Ovary (tissue), 10 donors: ENCODE measurements at places on chromosomes 3 and 15. TPM values are rescaled to one million over a fixed set of nuclear protein-coding genes. Genes with fewer than 3 reads are reported as not detected.
A peak's percentile ranks its signal among the peaks of the same experiment; 100 is the strongest.

Gene GOLGA8Q
- 1.2 TPM for polyA plus RNA-seq

Gene PP2D1
- not detected for polyA plus RNA-seq

Gene LDHAL6B
- not detected for polyA plus RNA-seq

- no peaks in the 10 kb centered on the region for H3K27me3 ChIP-seq
- H3K4me1 ChIP-seq: no peaks in the 10 kb centered on the region
- DNase-seq: no peak
- H3K4me3 ChIP-seq: no peak overlapping the region
- H3K36me3 ChIP-seq: no peaks in the 10 kb centered on the region
These were observed 300.4 kb upstream of the STT3B start for GRCh38 chr3:31232055-31233025.

- H3K4me3 ChIP-seq: no peak overlapping the region
- no peaks in the 10 kb centered on the region for H3K27me3 ChIP-seq
- no peak for DNase-seq
- H3K4me1 ChIP-seq: no peaks in the 10 kb centered on the region
These were observed 24.0 kb downstream of the LTF start for GRCh38 chr3:46440531-46441294.

DNA sequence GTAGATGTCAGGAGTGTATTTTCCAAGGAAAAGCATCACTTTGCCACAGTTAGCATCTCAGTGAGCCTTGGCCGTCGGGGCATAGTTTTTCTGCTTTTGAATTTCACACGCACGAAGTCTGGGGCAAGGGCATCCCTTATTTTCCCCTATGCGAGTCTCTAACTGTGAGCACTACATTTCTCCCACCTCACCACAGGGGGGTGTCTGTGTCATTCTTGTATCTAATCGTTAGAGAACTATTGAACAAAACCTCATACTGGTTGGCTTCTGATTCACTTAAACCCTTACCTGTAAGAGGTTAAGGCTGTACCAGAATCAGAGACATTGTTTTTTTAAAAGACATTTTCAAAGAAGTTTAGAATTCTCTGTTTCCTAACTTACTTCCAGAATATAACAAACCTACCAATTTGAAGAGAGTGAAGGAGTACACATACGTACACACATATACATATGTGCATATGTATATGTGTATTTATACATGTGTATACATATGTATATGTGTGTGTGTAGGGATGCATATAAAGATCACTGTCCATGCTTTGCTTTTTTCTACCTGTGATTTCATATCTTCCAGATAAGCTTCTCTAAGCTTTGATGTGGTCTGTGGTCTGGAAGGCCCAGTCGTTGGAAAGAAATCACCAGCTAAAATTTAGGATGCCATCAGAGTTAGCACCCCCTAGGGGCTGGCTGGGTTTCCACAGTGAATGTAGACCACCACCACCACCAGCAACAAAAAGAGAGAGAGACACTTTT, 49.4 kb downstream of the MYZAP start:
- no peaks in the 10 kb centered on the region for H3K27me3 ChIP-seq
- no peak overlapping the region for H3K27ac ChIP-seq
- no peak overlapping the region for H3K4me3 ChIP-seq
- no peak for DNase-seq
- no peaks in the 10 kb centered on the region for H3K36me3 ChIP-seq
- H3K4me1 ChIP-seq: peaks cover 2% of the 10 kb centered on the region

GRCh38 chr3:192570821-192571791, 156.2 kb downstream of the FGF12 start:
- DNase-seq: peak; percentile 44
- no peaks in the 10 kb centered on the region for H3K4me1 ChIP-seq
- H3K36me3 ChIP-seq: no peaks in the 10 kb centered on the region
- H3K27ac ChIP-seq: no peak overlapping the region
- H3K4me3 ChIP-seq: peak overlapping the region; percentile 21

DNA sequence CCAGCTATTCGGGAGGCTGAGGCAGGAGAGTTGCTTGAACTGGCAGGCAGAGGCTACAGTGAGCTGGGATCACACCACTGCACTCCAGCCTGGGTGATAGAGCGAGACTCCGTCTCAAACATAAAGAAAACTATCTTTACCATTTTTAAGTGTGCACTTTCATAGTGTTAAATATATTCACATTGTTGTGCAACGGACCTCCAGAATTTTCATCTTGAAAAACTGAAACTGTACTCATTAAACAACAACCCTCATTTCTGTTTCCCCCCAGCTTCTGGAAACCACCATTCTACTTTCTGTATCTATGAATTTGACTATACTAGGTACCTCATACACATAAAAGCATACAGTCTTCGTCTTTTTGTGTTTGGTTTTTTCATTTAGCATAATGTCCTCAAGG, 375.1 kb downstream of the SHQ1 start:
- H3K27ac ChIP-seq: no peak overlapping the region
- no peak overlapping the region for H3K4me3 ChIP-seq
- no peaks in the 10 kb centered on the region for H3K27me3 ChIP-seq
- no peaks in the 10 kb centered on the region for H3K36me3 ChIP-seq
- no peak for DNase-seq

GRCh38 chr3:42822828-42823227, 13.6 kb downstream of the ACKR2 start:
- no peak overlapping the region for H3K4me3 ChIP-seq
- H3K4me1 ChIP-seq: no peaks in the 10 kb centered on the region
- no peak for DNase-seq
- H3K27me3 ChIP-seq: no peaks in the 10 kb centered on the region
- no peaks in the 10 kb centered on the region for H3K36me3 ChIP-seq
- H3K27ac ChIP-seq: no peak overlapping the region

GRCh38 chr3:66326340-66326739, 105.5 kb downstream of the SLC25A26 start:
- H3K4me1 ChIP-seq: no peaks in the 10 kb centered on the region
- no peaks in the 10 kb centered on the region for H3K27me3 ChIP-seq
- no peak overlapping the region for H3K4me3 ChIP-seq
- no peak for DNase-seq
- no peak overlapping the region for H3K27ac ChIP-seq

GRCh38 chr3:150970665-150971324, 1.7 kb downstream of the CLRN1 start:
- H3K36me3 ChIP-seq: no peaks in the 10 kb centered on the region
- DNase-seq: no peak
- H3K4me1 ChIP-seq: no peaks in the 10 kb centered on the region
- no peaks in the 10 kb centered on the region for H3K27me3 ChIP-seq
- H3K4me3 ChIP-seq: no peak overlapping the region

DNA sequence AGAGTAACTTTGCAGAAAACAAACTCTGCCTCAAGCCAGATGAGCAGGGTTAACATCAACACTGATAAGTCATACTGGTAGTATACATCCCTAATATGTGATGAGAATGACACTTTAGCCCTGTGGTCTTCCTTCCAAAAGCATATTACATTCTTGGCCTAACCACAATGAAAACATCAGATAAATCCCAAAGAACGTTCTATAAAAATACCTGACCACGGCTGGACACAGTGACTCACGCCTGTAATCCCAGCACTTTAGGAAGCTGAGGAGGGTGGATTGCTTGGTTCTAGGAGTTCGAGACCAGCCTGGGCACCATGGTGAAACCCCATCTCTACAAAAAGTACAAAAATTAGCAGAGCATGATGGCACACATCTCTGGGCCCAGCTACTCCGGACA, 4.7 kb downstream of the TMCC1 start:
- H3K36me3 ChIP-seq: no peaks in the 10 kb centered on the region
- H3K27ac ChIP-seq: no peak overlapping the region
- H3K4me3 ChIP-seq: no peak overlapping the region
- DNase-seq: no peak
- H3K4me1 ChIP-seq: peaks cover 5% of the 10 kb centered on the region

DNA sequence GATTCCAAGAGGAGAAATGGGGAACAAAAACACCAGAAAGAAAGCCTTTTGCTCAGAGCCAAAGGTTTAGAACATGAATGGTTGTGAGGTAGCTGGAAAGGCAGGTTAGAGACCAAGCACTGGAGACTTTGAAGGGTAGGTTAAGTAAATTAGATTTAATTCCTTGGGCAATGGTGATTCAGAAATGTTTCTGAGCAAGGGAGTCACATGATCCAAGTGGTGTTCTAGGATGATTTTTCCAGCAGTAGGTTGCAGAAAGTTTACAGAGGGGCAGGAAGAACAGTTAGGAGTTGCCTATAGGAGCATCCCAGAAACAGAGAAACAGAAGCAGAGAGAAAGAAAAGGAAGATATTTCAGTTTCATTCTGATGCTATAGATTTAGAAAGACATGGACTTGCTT, 139.8 kb downstream of the WDR76 start:
- H3K27ac ChIP-seq: no peak overlapping the region
- no peaks in the 10 kb centered on the region for H3K4me1 ChIP-seq
- no peak for DNase-seq

GRCh38 chr3:11245276-11245675, 26.9 kb upstream of the ATG7 start:
- DNase-seq: no peak
- no peak overlapping the region for H3K4me3 ChIP-seq
- H3K27ac ChIP-seq: no peak overlapping the region
- no peaks in the 10 kb centered on the region for H3K36me3 ChIP-seq
- no peaks in the 10 kb centered on the region for H3K4me1 ChIP-seq
- H3K27me3 ChIP-seq: no peaks in the 10 kb centered on the region

- H3K4me1 ChIP-seq: no peaks in the 10 kb centered on the region
- DNase-seq: no peak
- H3K4me3 ChIP-seq: no peak overlapping the region
- H3K27ac ChIP-seq: no peak overlapping the region
These were observed 280.1 kb upstream of the ATP10A start for GRCh38 chr15:26143221-26143620.

GRCh38 chr3:31462050-31462569, 70.6 kb upstream of the STT3B start:
- no peaks in the 10 kb centered on the region for H3K4me1 ChIP-seq
- H3K27ac ChIP-seq: no peak overlapping the region
- DNase-seq: no peak
- H3K4me3 ChIP-seq: no peak overlapping the region
- no peaks in the 10 kb centered on the region for H3K36me3 ChIP-seq
